ENCODE measurements at places on chromosomes 4 and X.

- DNase-seq = no peak
Measured at GRCh38 chr4:149841686-149842085, 26.0 kb upstream of the IQCM start.

- DNase-seq = no peak
Measured at GRCh38 chr4:183355405-183355804, 33.2 kb upstream of the CLDN24 start.

- no peak for DNase-seq
Measured at GRCh38 chr4:140019619-140020347, 134.2 kb downstream of the MAML3 start.

DNA sequence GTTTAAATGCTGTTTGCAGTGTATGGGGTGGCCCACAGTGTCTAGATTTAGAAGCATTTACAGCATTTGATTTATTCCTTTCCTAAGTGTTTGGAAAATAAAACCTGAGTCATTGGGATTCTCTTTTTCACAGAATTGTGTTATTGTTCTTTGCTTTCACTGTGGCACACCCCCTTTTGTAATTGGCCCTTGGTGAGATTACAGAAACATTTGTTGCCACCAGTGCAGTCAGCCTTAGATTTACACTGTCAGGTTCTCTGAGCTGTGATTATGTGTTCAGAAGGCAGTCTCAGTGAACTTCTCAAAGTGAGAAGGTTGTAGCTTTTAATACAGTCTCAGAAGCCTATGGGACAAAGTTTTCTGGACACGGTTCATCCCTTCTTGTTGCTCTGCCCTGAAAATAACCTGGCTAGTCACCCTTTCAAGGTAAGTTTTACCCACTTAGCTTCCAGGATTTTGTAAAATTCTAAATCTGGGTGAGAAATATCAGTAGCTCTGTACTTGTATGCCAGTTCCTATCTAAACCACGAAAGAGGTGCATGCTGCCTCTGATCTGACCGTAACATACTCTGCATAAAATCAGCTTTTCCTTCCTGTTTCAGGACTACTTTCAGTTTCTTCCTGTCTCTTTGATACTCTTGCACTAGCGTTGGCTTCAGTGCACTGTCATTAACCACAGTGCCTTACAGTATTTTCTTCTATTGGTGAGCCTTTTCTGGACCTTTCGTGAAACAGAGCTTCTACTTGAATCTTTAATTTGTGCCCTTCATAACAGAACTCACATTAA lies 12.6 kb downstream of the RUFY3 start:
- no peak for DNase-seq

DNA sequence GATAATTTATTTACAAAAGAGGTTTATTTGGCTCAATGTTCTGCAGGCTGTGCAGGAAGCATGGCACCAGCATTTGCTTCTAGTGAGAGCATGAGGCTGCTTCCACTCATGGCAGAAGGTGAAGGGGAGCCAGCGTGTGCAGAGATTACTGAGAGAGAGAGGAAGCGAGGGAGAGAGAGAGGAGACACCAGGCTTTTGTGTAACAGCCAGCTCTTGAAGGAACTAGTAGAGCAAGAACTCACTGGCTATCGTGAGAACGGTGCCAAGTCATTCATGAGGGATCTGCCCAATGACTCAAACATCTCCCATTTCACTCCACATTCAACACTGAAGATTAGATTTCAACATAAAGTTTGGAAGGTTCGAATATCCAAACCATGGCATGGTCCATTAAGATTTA lies 12.7 kb downstream of the GUCY1A1 start:
- DNase-seq = no peak

- no peak for DNase-seq
Measured at GRCh38 chr4:150090836-150091235, 12.6 kb downstream of the DCLK2 start.

- no peak for DNase-seq
Measured at GRCh38 chr4:15162465-15163283, 160.4 kb downstream of the CPEB2 start.

DNA sequence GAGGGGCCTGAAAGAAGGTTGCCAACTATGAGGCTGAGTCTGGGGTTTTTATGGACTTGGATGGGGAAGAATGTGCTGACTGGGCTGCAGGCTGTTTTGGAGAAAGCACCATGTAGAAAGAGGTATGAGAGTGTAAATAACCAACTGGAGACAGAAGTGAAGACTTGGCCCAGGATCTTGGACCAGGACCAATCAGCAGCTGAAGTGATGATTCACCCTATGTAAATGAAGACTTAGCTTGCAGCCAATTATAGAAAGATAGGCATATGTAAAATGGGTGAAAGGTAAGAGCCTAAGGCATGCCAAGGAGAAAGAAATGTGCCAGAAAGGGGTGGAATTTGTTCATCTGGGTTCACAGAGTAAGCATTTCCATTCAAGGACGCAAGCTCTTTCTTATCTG lies 856.7 kb upstream of the PRKX start:
- DNase-seq = no peak

DNA sequence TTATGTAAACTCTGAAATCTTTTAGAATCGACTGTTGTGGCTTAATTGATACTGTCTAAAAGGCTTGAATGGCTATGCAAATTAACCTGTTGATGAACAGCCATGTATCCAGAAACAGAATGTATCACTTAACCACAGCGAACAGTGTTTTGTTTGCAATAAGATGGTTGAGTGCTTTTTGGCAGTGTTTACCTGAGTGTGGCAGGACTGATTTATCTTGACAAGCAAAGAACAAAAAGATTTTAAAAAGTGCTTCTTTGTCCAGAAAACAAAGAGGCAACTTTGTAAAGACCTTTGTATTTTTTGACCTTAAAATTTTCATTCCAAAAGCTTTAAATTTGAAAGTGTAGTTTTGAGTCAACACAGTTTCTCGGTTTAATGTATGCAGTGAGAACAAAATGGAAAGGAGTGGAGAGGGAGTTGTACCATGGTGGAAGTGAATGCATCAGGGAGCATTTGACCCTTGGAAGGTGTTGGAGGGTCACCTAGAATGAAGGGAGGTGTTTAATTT lies 18.0 kb downstream of the ARHGAP10 start:
- DNase-seq = no peak

DNA sequence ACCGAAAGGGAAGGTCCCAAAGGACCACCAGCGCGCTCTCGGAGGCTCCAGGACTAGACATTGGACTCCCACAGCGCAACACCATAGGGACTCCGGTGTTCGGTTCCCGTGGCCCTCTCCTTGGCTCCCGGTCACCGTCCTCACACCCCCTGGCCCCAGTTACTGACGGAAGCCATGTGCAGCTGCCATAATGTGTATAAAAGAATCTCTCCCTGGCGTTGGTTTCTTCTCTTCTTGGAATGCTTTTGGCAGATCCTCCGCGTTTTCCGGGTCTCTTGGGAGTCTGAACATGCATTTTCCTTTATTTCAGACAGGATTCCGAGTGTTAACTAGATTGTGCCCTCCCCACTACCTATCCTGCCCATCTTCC lies 69.8 kb downstream of the FBXO8 start:
- peak; percentile 54 for DNase-seq

- DNase-seq = no peak
Measured at GRCh38 chrX:39985551-39985950, 112.2 kb downstream of the BCOR start.

DNA sequence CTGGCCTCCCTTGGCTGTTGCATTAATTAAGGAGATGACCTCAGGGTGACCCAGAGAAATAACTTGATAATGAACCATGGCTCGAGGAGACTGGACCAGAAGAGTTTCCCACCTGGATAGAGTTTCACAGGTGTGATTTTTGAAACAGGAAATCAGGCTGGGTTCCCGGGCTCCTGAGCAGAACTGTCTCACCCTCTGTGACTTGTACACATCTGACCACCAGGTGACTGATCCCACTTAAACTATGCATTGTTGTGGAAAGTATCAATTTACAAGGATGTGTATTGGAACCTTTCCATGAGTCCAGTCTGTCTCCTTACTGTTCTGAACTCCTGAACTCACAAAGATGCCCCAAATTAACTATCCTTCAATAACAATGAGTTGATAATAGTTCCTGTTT lies 220.3 kb downstream of the PTTG2 start:
- DNase-seq = no peak

DNA sequence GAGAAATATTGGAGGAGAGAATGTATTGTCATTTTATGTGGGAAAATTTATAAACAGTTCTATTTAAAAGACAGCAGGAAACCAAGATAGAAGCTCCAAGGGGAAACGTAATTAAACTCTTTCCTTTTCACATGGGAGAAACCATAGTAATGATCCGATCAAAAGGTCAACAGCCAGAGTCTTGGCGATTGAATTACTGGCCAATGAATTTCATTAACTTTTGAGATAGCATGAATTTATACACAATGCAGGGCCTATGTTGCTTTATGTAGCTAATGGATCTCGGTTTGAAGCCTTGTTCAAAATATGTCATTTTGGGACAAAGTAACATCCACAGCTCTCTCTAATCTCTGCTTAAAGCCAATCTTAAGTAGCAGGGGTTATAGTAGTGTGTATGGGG lies 897.5 kb upstream of the NDST4 start:
- no peak for DNase-seq

DNA sequence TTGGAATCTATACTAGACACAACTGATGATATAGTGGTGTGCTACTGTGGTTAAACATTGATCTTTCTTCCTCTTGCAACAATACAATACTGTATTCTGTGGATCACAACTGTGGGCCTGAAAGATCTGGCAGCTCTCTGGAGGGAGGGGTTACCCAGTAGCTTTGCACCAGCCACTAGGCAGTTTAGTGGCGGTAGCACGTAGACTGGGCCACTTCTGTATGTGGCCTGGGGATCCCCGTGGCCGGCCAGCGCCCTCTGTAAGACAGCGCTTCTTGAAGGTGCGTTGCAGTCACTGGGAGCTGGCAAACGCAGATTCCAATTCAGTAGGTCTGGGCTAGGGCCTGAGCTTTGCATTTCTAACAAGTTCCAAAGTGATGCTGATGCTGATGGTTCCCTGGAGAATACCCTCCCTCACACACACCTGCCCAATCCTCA lies 168.6 kb downstream of the MGST2 start:
- no peak for DNase-seq

- DNase-seq = no peak
Measured at GRCh38 chrX:146881521-146881920, 67.0 kb upstream of the CXorf51A start.

DNA sequence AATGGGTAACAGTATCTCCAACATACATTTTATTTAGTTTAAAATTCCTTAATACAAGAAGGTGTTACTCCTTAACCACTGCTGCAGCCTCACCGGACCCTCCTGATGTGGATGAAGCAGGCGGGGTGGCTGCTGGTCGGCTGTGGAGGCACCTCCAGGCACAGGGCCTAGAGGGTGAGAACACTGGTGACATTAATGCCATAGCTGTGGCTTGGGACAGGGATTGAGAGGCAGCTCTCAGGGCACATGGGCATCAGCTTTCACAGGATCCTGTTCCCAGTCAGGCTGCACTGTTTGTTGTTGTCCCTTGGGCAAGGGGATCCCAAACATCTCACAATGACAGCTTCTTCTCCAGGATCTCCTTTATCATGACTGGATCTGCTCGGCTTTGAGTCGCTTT lies 90.0 kb downstream of the GATB start:
- DNase-seq = no peak

GRCh38 chr4:22477136-22477812 lies 38.6 kb downstream of the ADGRA3 start:
- no peak for DNase-seq

DNA sequence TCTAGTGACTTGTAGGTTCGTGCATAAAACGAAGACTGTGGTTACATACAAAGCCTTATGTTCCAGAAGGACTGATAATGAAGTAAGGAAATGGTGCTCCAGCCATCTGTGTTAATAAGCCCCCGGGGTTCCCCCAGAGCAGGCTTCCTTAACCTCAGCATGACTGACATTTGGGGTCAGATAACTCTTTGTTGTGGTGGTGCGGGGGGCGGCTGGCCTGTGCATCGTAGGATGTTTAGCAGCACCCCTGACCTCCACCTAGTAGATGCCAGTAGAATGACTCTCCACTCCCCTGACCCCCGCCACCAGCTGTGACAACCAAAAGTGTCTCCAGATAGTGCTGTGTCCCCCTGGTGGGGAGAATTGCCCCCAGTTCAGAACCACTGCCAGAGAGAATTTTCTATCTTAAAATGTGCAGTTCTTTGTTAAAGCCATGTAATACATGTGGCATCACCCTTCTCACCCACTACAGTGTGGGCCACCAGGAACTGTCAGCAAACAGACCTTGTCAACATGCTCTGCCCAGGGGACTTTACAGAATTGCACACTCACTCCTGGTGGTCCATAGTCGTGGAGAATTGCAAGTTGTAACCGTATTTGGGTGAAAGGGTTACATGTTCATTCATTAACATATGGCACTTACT lies 7.5 kb downstream of the SH3KBP1 start:
- no peak for DNase-seq

GRCh38 chr4:38132107-38132673 lies 172.0 kb downstream of the PTTG2 start:
- peak; percentile 65 for DNase-seq

- no peak for DNase-seq
Measured at GRCh38 chr4:113024388-113024787, 25.1 kb upstream of the ANK2 start.

GRCh38 chr4:185817403-185817818 lies 5.4 kb upstream of the SORBS2 start:
- no peak for DNase-seq

- no peak for DNase-seq
Measured at GRCh38 chr4:33453436-33453835, 2733.3 kb downstream of the PCDH7 start.

GRCh38 chr4:183394166-183394951 lies 50.1 kb upstream of the CDKN2AIP start:
- no peak for DNase-seq

DNA sequence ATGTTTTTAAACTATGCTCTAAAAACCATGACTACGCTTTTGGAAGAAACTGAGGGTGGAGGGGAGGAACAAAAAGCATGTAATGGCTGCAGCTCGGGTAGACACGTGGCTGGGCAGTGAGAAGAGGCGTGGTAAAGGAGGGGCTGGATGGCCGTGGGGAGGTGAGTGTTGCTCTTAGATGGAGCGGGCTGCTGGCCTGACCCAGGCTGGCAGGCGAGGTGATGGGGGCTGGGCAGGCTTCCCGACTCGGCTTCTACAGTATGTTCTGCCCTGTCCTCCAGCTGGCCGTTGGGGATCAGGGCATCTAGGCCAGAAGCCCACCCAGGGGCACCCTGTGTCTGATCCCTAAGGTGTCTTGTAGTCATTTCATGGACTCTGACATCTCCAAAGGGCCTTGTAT lies 60.7 kb downstream of the EFHC2 start:
- DNase-seq = no peak

DNA sequence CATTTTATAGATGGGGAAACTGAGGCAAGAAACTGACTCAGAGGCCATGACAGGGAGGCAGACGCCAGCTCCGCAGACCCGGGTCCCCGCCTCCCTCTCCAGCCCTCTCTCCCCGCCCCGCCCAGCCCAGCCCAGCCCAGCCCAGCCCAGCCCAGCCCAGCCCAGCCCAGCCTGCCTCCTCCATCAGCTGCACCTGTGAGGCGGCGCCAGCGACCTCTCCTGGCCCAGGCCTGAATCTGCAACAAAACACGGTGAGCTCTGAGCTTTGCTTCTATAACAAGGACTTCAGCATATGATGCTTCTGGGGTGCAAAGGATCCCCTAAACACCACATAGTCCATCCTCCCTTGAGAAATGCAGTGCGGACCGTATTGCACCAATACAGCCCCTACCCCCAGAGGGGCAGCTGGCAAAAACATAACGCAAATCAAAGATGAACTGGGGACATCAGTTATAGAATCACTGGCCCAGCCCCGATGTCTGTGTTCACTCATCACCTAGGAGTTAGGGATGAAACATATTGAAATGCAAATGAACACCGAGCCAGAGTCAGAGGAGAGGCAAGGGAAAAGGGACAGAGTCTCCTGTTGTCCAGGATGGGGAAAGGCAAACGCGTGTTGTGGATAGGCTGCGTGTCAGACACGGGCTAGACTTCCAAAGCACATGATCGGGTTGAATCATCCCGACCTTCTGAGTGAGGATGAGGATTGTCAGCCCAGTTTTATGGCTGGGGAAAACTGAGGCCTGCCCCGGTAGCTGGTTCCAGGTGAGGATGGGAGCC lies 216.1 kb upstream of the PSAPL1 start:
- DNase-seq = no peak

All from retina (tissue), 1 donor.